ENCODE measurements at places on chromosomes 11 and 22. TPM values are rescaled to one million over a fixed set of nuclear protein-coding genes. Genes with fewer than 3 reads are reported as not detected.

The LUZP2 gene
- total RNA-seq, result not detected

The OR5P2 gene
- not detected for total RNA-seq

The CBX7 gene
- 0.79 TPM for total RNA-seq

The NXPE2 gene
- total RNA-seq, result not detected

The MEI1 gene
- total RNA-seq, result not detected

The GAL3ST1 gene
- total RNA-seq, result 6.6 TPM

The E2F8 gene
- total RNA-seq, result 6.9 TPM

The TSPAN32 gene
- not detected for total RNA-seq

The OR56A1 gene
- total RNA-seq, result not detected

The TRPC6 gene
- total RNA-seq, result 0.77 TPM

The VPS51 gene
- 53.0 TPM for total RNA-seq

The CLMP gene
- 35.9 TPM for total RNA-seq

The MOV10L1 gene
- total RNA-seq, result not detected

The LMNTD2 gene
- 3.0 TPM for total RNA-seq

The NLRP14 gene
- total RNA-seq, result not detected
